ENCODE measurements at places on chromosomes 2 and 18.

- DNase-seq: peak; percentile 14
These were observed 34.2 kb upstream of the EN1 start for GRCh38 chr2:118881490-118882129.

DNA sequence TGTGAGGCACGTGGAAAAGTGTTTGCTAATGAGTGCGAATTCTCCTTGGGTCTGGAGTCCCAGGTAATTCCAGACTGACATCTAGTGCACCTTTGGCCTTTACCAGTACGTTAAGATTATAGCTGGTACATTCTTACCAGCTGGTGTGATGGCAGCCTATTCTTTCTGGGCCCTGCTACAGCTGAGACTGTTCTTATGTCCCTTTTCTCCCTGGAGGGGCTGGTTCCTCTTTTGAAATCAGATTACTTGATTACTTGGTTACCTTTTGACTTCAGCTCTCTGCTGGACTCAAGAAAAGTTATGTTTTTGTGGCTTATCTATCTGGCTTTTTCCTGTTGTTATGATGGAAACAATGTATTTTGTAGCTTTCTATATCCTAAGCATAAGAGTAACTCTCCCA, 14.5 kb downstream of the CABYR start:
- no peak for DNase-seq

GRCh38 chr2:219515874-219516629, 1.8 kb downstream of the ASIC4 start:
- DNase-seq: no peak

DNA sequence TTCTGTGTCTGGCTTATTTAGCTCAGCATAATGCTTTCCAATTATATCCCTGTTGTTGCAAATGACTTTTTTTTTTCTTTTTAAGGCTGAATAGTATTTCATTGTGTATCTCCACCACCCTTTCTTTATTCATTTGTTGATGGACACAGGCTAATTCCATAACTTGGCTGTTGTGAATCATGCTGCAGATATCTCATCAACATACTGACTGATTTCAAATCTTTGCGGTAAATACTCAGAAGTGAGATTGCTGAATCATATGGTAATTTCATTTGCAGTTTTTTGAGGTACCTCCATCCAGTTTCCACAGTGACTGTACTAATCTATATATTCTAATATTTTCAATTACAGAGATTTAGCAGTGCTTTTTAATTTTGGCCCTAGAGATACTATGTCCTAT, 266.2 kb downstream of the TMX3 start:
- no peak for DNase-seq

DNA sequence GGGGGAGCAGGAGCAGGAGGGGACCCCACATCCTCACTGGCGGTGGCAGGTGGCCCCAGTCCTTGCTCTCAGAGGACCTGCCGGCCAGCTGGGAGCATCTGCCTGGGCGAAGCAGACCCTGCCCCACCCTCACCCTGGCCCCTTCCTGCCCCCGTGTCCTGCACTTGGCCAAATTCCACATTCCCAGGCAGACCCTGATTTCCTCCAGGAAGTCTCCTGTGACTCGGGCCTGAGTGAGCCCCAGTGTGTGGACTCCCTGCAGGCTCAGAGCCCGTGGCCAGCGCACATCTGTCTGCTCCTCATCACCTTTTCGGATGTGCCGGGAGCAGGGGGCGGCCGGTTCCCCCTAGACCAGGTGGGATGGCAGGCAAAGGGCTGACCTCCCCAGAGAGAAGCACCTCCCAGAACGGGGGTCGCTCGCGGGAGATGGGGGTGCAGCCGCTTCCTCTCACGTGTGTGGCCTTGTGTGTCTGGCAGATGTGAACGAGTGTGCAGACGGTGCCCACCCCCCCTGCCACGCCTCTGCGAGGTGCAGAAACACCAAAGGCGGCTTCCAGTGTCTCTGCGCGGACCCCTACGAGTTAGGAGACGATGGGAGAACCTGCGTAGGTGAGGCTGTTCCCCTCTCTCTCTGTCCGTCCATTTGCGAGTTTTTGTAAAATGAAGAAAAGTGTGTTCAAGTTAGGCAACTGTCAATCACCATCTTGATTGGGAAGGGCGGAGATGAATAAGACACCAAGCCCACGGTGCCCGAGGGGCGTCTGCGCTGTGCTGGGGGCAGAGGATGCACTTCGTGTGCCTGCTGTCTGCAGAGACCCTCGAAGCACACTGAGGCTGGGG, 90.4 kb downstream of the TPO start:
- no peak for DNase-seq

DNA sequence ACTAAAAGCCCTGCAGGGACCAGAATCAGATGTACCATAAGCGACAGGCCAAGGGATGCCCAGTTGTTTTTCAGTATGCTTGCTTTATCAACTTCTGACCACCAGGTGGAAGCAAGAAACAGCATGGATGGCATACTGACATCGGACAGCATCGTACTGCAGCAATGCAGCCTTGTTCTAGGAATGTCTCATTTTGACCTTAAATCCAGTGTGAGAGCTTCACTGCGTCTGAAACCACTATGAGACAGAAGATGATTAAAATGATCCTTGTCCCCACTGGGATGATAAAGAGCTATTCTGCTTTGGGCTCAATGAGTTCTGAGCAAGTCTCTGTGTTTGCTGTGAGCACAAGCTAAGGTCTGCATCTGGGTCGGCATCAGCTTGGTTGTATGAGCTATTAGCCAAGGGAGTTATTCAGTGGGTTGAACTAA, 54.3 kb downstream of the CDK15 start:
- DNase-seq: peak; percentile 51

DNA sequence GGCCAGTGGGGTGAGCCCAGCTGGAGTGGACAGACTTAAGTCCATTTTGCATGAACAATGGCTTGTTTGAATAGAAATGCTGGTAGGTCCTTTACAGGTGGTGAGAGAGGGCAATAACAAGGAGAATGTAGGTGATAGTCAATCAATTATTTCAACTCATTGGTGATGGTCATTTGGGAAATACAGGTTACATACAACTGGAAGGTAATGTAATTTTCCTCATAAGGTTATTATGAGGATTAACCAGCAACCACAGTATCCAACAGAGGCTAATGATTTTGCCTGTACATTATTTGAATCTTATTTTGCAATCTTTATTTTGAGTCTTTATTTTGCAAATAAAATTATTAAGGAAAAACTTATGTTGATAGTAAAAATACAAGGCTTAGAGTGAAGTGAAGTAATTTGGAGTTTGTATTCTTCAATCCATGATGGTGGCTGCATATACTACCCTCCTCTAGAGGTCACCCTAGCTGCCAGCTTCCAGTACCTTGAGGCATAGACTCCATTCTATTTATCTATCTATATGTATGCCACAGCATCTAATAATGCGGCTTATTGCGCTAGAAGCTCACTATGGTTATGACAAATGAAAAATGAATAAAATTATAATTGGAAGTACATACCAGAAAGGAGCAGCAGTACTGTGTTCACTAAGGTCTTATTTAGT, 20.5 kb upstream of the HNMT start:
- no peak for DNase-seq

GRCh38 chr18:41096504-41096903, 858.5 kb upstream of the PIK3C3 start:
- no peak for DNase-seq

DNA sequence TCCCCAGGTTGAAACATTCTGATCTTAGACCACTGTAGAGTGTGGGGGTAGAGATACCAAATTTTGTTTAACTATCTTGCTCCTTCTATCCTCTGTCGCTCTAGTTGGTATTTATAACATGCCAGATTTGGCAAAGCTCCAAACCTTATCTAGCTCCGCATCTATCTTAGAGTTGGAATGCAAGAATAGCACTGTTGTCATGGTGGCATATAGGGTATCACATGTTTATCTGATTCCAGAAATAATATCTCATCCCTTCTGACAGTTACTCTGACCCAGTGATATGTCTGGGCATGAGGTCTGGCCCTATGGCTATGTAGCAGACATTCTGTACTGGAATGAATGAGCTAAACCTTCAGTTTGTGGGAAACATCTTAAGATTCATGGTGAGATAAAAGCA, 51.7 kb downstream of the CABYR start:
- no peak for DNase-seq

Measured in C1 segment of cervical spinal cord (tissue), 14 donors.